ENCODE measurements at places on chromosomes 11 and 22. TPM values are rescaled to one million over a fixed set of nuclear protein-coding genes. Genes with fewer than 3 reads are reported as not detected.

- no peaks in the 10 kb centered on the region for H3K27me3 ChIP-seq
- H3K36me3 ChIP-seq: no peaks in the 10 kb centered on the region
- peaks cover 5% of the 10 kb centered on the region for H3K4me1 ChIP-seq
- no peak overlapping the region for H3K27ac ChIP-seq
- no peak for DNase-seq
These were observed 448.2 kb downstream of the TBC1D22A start for GRCh38 chr22:47210686-47211085.

DNA sequence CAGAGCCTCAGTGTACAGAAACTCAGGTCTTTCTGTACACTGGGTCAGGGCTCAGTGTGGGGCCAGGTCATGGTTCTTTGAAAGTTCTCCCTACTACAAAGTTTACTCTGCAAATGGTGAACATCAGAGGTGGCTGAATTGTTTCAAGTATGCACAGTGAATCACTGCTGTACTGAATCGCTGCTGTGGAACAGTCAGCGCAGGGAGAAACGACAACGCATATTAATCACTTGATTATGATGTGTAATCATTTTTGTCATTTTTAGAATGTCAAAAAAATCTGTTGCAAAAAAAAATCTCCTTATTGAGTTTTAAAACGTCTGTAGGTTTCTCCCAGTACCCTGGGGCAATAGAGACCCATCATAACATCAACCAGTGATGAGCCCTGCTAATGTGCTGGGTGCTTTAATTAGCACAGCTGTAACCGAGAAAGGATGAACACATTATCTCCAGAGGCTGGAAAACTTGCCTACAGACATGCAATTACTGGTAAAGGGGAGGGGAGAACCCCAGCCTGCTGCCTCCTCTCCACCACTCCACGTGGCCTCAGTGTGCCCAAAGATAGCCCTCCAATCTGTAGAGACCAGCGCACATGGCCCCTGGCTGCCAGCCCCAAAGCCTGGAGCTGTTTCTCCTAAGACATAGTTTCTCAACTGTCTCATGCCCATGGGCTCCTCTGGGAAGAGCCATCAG, 12.8 kb downstream of the ARRB1 start:
- no peak for DNase-seq
- H3K4me1 ChIP-seq: peaks cover 70% of the 10 kb centered on the region

Gene MMP3
- total RNA-seq: not detected

DNA sequence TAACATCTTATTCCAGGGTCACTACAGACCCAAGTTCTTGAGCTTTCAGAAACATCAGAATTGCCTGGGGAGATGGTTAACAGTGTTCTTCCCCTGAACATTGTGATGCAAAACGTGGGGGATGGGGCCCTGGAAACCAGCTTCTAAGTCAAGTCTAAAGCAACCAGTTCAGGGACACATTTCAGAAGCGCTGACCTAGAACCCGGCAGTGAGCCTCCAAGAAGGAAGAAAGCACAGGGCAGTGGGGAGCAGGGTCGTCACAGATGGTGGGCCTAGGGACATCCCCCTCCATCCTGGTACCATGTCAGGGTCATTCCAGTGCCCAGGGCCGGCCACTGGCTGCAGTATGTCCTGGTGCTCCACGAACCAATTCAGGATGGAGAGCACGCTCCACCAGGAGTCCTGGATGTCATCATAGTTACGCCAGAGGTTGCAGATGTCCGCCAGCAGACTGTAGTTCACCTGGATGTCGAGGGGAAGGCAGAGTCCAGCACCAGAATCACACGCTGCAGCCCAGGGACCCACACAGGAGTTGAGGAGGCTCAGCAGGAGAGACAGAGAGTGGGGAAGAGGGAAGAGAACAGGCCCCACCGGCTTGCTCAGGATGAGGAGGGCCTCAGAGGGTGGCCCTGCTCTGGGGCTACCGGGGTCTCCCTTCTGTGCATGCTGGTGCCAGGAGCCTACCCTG, 5.0 kb downstream of the NAGA start:
- no peak overlapping the region for H3K4me3 ChIP-seq
- no peaks in the 10 kb centered on the region for H3K27me3 ChIP-seq
- no peak for DNase-seq
- H3K27ac ChIP-seq: no peak overlapping the region
- peaks cover 4% of the 10 kb centered on the region for H3K36me3 ChIP-seq

- peaks cover 26% of the 10 kb centered on the region for H3K4me1 ChIP-seq
- H3K27ac ChIP-seq: peak overlapping the region; percentile 92
- no peak for DNase-seq
- H3K36me3 ChIP-seq: no peaks in the 10 kb centered on the region
These were observed 562 bp downstream of the DGAT2 start for GRCh38 chr11:75768909-75769771.
